ENCODE measurements at places on chromosomes 6 and 20.

- no peak for DNase-seq
These were observed 147.9 kb downstream of the SOX4 start for GRCh38 chr6:21741221-21742109.

DNA sequence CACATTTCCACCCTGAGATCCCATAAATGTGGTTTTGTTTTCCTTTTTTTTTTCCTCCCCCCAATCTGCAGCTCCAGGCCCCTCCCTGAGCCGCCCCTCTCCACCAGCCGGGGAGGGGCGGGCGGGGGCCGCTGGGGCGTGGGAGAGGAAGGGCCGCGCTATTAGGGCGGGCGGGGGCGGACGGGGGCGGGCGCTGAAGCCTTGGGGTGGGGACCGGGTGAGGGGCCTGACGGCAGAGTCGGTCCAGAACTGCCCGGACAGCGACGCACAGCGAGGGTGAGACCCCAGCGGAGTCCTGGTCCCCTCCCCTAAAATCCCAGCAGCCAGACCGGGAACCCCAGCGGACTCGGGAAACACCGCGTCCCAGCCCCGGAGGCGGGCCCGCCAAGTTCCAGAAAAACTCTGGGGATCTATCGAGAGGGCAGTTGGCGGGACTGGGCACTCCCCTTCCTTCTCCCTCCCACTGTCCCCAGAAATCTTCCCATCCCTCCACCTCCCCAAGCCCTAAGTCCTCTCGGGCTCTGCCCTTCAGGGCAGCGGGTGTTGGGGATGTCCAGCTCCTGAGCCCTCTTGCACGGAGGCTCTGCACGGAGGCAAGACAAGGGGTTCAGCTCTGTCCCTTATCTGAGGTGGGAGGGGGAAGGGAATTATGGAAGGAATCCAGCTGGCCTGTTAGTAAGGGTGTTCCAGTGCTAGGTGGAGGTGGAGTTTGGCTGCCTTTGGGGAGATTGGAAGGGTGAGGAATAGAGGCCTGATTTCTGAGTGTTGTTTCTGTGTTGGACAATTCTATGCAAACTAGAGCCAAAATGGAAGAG, at the start of gene PRICKLE4:
PRICKLE4 (plus strand) TSS at position 232 of the 815 bp plus-strand sequence. CDS start 2,692 bp downstream, outside the sequence.
- DNase-seq, result peak; percentile 22

GRCh38 chr20:29299811-29300578, 1957.5 kb upstream of the DEFB115 start:
- DNase-seq, result no peak

- no peak for DNase-seq
These were observed 59.6 kb downstream of the NFATC2 start for GRCh38 chr20:51482836-51483473.

- no peak for DNase-seq
These were observed 71.8 kb downstream of the ATG5 start for GRCh38 chr6:106253731-106254130.

All from common myeloid progenitor, CD34-positive (primary cell).